ENCODE measurements at places on chromosomes 4 and X.
A peak's percentile ranks its signal among the peaks of the same experiment; 100 is the strongest.

DNA sequence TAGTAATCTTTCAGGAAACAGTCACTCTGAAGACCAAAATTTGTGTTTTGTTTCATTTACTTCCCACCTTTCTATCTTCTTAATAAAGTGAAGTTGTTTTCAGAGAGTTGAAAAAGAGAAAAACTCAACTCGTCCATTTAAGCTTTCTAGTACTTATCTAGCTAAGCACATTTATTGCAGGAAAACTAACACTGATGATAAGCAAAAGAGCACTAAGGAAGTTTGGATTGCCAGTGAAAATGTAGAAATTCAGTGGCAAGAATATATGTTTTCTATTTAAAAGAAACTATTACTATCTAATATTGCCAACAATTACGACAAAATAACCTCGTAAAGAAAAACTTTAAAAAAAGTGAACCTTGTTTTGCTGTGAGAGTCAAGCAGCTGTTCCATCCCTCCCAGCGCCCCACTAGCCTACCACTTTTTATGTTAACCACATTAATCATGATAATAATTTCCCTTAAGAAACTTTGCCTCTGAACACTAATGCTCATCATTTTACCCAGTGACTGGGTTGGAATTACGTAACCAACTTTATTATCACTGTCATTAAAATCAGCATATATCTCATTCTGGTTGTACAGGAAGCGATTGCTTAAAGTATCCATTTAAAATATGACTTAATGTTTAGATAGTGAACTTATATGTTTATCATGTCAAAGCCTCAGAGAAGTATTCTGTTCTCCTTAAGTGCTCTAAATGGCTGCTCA lies 24.8 kb downstream of the SPRY1 start:
- H3K4me3 ChIP-seq = peak overlapping the region; percentile 60
- peaks cover 68% of the 10 kb centered on the region for H3K4me1 ChIP-seq
- peaks cover 2% of the 10 kb centered on the region for H3K36me3 ChIP-seq
- DNase-seq = no peak
- peak overlapping the region; percentile 97 for H3K27ac ChIP-seq

DNA sequence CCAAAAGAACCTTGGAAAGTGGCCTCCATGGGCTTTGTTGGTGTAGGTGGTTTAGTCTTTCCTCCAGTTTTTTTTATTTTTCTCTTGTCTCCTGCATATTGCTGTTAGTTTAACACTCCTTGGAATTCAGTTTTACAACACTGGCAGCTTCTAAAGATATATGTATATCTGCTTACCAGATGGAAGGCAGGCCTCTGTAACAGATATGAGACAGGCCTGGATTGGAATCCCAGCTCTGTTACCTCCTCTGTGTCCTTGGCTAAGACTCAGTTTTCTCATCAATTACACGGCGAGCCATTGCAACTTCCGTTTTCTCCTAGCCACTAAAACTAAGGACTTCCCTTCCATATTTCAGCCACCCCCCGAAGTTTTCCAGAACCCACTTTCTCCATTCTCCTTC lies 133.4 kb upstream of the SMAD1 start:
- H3K27ac ChIP-seq = no peak overlapping the region
- peaks cover 2% of the 10 kb centered on the region for H3K4me1 ChIP-seq
- no peaks in the 10 kb centered on the region for H3K36me3 ChIP-seq
- peaks cover 5% of the 10 kb centered on the region for H3K27me3 ChIP-seq
- no peak overlapping the region for H3K4me3 ChIP-seq
- DNase-seq = no peak

DNA sequence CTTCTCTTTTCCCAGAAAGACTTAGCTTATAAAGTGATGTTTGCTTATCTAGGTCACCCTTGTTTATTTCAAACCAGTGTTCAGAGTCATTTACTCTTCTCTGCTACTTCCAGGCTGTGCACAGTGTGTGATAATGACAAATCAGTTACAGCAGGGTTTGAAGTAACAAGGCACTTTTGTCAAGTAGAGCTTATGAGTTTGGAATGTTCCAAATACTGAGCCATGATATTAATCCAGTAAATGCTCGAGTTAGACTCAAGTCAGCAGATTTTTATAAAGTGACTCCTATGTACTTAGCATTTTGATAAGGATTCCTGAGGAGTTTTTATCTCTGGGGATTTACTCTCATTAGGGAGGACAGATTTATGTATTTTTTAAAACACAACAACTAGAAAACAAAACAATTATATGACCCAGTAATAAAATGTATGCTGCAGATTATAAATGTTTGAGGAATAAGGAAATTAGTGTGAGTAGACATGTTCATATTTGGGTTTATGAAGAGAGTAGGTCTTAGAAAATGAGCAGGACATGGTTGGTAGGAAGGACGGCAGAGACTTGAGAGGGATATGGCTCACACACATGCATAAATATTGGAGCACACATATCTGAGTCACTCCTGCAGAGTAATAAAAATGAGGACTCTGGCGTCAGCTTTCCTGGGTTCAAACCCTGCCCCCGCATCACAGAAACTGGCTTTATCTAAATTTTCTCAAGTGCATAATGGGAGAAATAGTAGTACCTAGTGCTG lies 271.2 kb downstream of the FBXO8 start:
- H3K27ac ChIP-seq = no peak overlapping the region
- DNase-seq = no peak
- H3K27me3 ChIP-seq = no peaks in the 10 kb centered on the region
- H3K36me3 ChIP-seq = no peaks in the 10 kb centered on the region

DNA sequence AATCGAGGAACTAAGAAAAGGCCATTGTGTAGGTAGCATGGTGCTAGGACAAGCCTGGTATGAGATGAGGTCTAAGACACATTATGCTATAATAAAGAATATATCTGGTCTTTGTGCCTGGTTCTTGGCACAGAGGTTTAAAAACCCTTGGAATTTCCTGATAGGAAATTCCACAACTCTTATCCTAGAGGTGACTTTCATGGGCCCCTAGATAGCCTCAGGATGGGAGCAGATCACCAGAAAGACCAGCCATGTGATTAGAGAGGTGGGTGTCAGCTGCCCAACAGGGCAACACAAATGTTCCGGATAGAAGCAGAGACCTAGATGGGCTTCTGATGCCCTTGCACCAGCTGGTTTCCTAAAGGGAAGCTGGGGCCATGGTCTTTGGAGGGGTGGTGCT lies 107.2 kb downstream of the SCD5 start:
- no peak overlapping the region for H3K4me3 ChIP-seq
- H3K27ac ChIP-seq = no peak overlapping the region
- DNase-seq = no peak

DNA sequence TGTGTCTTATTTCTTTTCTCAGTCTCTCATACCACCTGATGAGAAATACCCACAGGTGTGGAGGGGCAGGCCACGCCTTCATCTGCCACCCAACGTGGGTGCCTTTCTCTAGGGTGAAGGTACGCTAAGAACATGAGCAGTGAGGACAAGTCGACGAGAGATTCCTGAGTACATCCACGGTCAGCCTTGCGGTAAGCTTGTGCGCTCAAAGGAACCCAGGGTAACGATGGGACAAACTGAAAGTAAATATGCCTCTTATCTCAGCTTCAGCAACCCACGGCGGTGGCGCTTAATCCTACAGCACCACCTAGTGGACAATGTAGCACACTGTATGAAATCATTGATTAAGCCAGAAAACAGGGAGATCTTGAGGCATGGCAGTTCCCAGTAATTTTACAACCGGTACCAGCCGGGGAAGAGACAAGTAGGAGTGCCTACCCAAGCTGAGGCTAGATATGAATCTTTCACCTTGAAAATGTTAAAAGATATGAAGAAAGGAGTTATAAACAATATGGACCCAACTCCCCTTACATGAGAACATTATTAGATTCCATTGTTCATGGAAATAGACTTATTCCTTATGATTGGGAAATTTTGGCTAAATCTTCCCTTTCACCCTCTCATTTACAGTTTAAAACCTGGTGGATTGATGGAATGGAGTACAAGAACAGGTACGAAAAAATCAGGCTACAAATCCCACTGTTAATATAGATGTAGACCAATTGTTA lies 63.0 kb downstream of the ZNF732 start:
- no peaks in the 10 kb centered on the region for H3K27me3 ChIP-seq
- H3K4me3 ChIP-seq = peak overlapping the region; percentile 76
- peak; percentile 81 for DNase-seq

DNA sequence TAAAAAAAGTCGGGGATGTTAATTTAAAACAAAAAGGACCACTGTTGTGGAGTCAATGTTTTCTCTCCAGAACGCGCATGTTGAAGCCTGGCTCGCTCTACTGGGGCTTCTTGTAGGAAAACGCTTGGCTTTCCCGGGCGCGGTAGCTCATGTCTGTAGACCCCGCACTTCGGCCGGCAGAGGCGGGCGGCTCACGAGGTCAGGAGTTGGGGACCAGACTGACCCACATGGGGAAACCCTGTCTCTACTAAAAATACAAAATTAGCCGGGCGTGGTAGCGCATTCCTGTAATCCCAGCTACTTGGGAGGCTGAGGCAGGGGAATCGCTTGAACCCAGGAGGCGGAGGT lies 15.6 kb downstream of the NELFA start:
- no peak for DNase-seq
- H3K27ac ChIP-seq = no peak overlapping the region
- H3K27me3 ChIP-seq = no peaks in the 10 kb centered on the region
- H3K4me1 ChIP-seq = peaks cover 7% of the 10 kb centered on the region
- H3K4me3 ChIP-seq = no peak overlapping the region
- H3K36me3 ChIP-seq = peaks cover 37% of the 10 kb centered on the region

DNA sequence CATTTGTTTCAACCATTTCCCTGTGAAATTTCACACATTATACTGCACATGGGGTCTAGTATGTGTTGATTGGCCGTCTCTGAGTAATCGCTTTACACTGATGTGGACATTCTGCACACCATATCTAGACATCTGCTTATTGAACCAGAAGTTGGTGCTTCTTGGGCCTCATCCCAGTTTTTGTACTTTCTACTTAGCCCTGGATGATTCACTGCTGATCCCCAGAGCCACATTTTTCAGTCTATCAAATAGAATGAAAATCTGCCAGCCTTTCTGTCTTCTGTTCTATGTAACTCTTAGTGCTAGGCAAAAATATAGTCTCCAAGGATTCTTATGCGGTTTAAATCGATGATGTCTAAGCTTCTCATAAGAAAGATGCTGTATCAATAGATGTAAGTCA lies 40.5 kb upstream of the RELL1 start:
- H3K36me3 ChIP-seq = no peaks in the 10 kb centered on the region
- DNase-seq = no peak
- H3K27ac ChIP-seq = no peak overlapping the region
- H3K4me1 ChIP-seq = peaks cover 14% of the 10 kb centered on the region
- no peak overlapping the region for H3K4me3 ChIP-seq
- H3K27me3 ChIP-seq = no peaks in the 10 kb centered on the region

DNA sequence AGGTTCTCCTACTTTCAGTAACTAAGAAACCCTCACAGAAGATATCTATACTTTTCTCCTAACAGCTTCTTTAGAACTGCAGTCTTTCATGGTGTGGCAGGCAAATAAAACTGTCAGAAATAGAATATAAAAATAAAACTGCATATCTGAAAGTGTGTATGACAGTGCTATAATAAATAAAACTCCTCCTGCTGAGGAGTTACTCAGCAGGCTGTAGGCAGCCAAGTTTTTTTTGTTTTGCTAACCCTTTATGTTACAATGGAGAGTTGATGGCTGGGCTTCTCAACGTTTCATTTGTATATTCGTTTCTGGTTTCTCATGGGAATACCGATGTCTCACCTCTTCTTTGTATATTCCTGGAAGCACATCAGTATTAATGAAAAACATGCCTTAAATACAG lies 18.2 kb upstream of the UGT2B10 start:
- H3K27me3 ChIP-seq = no peaks in the 10 kb centered on the region
- no peak for DNase-seq
- no peak overlapping the region for H3K27ac ChIP-seq
- H3K4me3 ChIP-seq = no peak overlapping the region
- H3K36me3 ChIP-seq = no peaks in the 10 kb centered on the region
- H3K4me1 ChIP-seq = no peaks in the 10 kb centered on the region

GRCh38 chrX:147522981-147523380 lies 388.7 kb upstream of the FMR1 start:
- H3K27ac ChIP-seq = no peak overlapping the region
- no peak overlapping the region for H3K4me3 ChIP-seq
- H3K27me3 ChIP-seq = no peaks in the 10 kb centered on the region
- no peak for DNase-seq
- no peaks in the 10 kb centered on the region for H3K36me3 ChIP-seq

- DNase-seq = no peak
- no peak overlapping the region for H3K4me3 ChIP-seq
- H3K36me3 ChIP-seq = peaks cover 59% of the 10 kb centered on the region
- no peaks in the 10 kb centered on the region for H3K27me3 ChIP-seq
These were observed 81.3 kb downstream of the LEF1 start for GRCh38 chr4:108087293-108087967.

DNA sequence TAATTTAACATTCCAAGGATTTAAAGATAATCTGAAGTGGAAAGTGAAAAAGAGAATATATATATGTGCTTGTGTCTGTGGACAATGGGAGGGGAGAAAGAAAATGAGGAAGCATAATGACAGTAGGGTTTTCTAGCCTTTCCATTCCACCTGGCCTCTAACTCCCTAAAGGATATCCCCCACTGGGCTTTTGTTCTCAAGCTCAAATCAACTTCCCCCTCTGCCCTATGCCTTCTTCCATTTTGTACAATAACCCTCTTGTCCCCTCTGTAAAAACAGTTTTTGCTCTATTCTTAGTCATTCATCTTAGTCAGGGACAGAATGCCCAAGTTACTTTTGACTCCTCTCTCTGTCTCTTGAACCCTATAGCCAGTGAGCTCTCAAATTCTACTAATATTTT lies 23.6 kb downstream of the ANTXR2 start:
- no peak overlapping the region for H3K27ac ChIP-seq
- H3K4me3 ChIP-seq = no peak overlapping the region
- no peak for DNase-seq

GRCh38 chrX:43314525-43314924 lies 341.6 kb upstream of the MAOA start:
- H3K4me1 ChIP-seq = peaks cover 2% of the 10 kb centered on the region
- DNase-seq = no peak
- H3K4me3 ChIP-seq = no peak overlapping the region
- no peaks in the 10 kb centered on the region for H3K36me3 ChIP-seq
- no peak overlapping the region for H3K27ac ChIP-seq
- H3K27me3 ChIP-seq = no peaks in the 10 kb centered on the region

DNA sequence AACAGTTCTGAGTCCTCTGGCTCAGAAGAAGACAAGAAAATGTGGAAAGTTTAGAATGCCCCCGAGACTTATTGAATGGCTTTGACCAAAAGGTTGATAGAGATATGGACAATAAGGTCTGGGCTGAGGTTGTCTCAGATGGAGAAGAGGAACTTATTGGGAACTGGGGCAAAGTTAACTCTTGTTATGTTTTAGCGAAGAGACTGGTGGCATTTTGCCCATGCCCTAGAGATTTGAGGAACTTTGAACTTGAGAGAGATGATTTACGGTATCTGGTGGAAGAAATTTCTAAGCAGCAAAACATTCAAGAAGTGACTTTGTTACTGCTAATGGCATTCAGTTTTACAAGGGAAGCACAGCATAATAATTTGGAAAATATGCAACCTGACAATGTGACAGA lies 1549.3 kb upstream of the ADGRL3 start:
- H3K27me3 ChIP-seq = no peaks in the 10 kb centered on the region
- no peaks in the 10 kb centered on the region for H3K36me3 ChIP-seq
- no peak overlapping the region for H3K27ac ChIP-seq

- H3K27me3 ChIP-seq = peaks cover 4% of the 10 kb centered on the region
- no peak overlapping the region for H3K4me3 ChIP-seq
- no peak overlapping the region for H3K27ac ChIP-seq
- peaks cover 4% of the 10 kb centered on the region for H3K4me1 ChIP-seq
These were observed 9.8 kb downstream of the EREG start for GRCh38 chr4:74374561-74375327.
